NCI-H1930 (cell line): ENCODE measurements at places on chromosomes 2 and 18.

DNA sequence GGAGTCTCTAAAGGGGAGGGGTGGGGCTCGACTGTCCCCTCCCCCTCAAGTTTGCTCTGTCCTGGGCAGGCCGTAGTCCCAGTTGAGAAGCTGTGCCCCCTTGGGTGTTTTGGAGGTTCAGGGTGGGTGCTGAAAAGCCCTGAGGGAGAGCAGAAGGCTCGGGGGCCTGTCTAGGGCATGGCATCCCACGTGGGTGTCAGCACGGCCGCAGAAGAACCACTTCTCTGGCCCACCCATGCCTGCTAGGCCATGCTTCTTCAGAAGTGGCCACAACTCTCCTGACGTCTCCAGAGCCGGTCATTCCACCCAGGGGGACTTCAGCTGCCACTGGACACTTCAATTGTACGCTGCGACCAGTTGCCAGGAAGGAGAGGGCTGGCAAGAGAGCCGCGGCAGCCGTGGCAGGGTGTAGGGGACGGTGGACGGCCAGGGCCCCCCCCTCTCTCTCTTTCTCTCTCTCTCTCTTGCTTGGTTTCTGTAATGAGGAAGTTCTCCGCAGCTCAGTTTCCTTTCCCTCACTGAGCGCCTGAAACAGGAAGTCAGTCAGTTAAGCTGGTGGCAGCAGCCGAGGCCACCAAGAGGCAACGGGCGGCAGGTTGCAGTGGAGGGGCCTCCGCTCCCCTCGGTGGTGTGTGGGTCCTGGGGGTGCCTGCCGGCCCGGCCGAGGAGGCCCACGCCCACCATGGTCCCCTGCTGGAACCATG, at the start of gene INPP5D:
Gene INPP5D (plus strand): TSS at position 546 of the 704 bp plus-strand sequence. CDS start 137 bp downstream, at position 683.
- no peak for DNase-seq

- no peak for DNase-seq
These were observed 6.8 kb downstream of the ZFP36L2 start for GRCh38 chr2:43219383-43220228.

DNA sequence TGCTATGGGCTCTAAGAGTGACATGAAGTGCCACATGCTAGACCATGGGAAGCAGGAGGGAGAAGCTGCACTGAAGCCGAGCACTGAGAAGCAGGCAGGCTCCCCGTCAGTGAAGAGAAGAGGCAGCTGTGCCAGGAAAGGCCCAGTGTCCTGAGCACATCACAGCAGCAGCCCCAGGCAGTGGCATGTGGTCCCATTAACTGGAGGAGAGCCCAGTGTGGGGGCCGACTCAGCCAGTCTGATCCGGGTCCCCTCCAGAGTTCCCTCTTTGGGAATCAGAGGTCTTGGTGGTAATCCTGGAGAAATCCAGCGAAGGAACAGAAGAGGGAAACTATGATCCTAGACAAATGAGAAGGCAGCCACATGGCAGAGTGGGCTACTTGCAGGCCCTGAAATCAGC, 96.7 kb upstream of the ACAA2 start:
- DNase-seq: no peak

GRCh38 chr2:64226611-64227010, 82.4 kb upstream of the PELI1 start:
- no peak for DNase-seq

DNA sequence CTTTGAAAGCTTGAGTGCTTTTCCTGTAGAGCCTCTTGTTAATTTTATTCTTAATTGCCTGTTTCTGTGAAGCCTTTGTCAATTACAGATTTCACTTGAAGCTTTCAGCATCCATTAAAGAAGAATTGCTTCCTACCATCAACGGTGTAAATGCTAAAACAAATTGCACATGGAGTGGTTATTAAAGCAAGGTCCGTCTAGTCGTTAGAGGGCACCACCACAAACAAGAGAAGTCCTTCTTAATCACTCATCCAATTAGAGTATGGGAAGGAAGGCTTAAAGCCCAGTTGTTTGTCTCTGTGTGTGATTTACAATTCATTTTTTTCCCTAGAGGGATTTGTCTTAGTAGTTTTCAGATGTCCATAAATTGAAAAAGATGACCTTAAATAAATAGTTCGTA, 1.6 kb downstream of the KCNJ3 start:
- DNase-seq: no peak

DNA sequence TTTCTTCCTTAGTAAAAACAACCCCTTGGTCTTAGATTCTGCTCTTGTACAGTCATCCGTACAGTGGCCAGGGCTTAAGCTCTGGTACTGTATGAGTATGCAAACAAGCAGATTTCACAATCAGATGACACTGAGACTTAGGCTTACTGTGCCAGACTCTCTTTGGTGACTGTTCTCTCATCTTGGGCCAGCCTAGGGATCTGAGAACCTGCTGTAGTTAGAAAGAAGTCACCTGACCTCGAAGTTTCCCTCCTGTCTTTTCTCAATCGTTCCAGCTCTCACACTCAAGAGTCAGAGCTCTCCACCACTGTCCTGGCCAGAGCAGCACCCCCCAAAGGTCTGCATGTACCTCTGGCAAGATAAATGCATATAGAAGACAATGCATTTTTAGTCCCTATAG, 63.2 kb downstream of the ZEB2 start:
- no peak for DNase-seq

DNA sequence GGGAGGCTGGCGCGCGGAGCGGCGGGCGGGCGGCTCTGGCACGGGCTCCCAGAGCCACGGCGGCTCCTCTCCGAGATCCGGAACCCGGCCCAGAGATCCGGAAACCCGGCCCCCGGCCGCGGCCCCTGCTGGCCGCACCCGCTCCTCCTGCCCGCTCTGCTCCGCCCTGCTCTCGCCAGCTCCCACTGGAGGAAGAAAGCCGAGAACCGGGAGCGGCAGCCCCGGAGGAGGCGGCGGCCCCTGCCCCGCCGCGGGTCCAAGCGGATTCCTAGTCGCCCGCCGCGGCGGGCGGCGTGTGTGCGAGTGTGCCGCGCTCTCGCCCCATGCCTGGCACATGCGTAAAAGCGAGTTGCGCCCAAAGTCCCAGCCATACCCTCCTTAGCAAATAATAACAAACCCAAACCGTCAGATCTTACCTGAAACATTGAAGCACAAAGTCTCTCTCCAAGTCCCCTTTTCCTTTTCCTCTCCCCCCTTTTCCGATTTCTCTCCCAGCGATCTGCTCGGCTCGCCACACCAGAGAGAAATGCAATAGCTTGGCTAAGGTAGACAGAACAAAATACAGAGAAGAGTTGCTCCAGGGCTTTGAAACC, 108.7 kb upstream of the KCTD1 start:
- peak; percentile 79 for DNase-seq

GRCh38 chr2:128594953-128595677, 276.4 kb upstream of the HS6ST1 start:
- no peak for DNase-seq
